ENCODE measurements at places on chromosomes 16 and 17.

DNA sequence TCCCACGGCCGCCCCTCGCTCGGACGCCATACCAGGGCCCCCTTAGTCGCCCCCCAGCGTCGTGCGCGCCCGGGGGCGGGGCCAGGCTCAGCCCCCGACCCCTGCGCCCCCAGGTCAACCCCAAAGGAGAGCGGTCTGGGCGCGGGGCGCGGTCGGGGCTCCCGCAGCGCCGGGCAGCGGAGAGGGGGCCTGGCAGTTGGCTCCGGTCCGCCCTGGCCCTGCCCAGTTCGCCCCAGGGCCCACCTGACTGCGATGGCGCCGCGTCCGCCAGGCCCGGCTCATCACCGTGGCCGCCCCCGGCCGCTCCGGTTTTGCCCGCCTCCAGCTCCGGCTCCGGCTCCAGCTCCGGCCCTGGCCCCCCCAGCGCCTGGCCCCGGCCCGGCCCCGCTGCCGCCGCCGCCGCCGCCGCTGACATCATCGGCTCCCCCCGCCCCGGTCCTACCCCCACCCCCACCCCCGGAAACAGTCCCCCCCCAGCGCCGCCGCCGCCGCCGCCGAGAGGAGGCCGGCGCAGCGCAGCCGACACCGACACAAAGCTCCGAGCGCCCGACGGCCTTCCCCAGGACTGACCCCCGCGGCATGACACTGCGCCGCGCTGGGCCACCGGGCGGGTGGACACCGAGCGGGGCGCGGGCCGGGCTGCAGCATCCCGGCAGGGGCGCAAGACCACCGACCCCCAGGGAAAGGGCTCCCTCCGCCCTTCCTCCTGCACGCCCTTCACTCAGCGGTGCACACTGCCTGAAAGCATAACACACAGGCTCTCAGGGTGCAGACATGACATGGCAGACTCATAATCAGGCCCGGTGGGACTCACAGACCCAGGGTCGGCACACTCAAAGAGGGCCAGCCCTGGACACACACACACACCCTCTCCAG, at the start of gene ZBTB4:
Gene ZBTB4 (minus strand): TSS at position 419 of the 876 bp plus-strand sequence. CDS start 12,830 bp downstream, outside the sequence.
- peak; percentile 72 for DNase-seq

DNA sequence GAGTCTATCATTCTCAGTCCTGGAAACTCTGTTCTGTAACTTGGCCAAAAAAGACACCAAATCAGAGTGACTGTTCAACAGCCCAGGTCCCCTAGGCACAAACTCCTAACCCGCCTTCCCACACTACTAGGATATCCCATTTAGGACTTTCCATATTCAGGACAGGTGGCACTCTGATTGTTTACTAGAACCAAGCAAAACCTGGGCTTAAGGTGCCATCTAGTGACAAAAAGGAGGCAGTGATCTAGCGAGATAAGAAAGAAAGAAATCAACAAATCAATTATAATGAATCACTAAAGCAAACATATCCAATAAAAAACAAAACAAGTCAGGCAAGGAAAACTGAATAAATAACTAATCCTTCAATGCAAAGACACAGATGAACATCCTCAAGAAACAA, 203.9 kb downstream of the CEP112 start:
- no peak for DNase-seq

GRCh38 chr16:88507231-88507743, 54.2 kb downstream of the ZFPM1 start:
- DNase-seq = no peak

DNA sequence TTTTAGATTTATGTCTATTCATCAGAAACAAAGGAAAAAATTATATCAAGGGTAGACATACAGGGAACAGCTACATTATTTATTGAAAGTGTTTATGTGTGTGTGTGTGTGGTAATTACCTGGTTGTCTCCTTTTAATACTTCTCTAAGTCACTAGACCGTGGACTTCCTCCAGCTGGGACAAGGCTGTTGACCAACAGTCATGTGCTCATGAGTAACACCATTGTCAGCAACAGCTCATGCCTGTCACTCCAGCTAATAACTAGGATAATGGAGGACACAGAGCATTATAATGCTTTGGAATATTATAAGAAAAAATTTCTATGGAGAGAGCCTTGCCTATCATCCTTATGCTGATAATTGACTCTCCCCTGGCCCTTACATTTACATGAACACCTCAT, 125.3 kb upstream of the SALL1 start:
- DNase-seq = no peak

GRCh38 chr16:10883004-10883403, 6.0 kb downstream of the CIITA start:
- no peak for DNase-seq

All from psoas muscle (tissue), 8 donors.